Activated CD4-positive, alpha-beta T cell treated with anti-CD3 and anti-CD28 coated beads, Interleukin-10, Interleukin-2, amounts not matched to agents 100 ng/mL and 50 ng/mL, durations not matched to agents 16 hours and 8 hours (primary cell): ENCODE measurements at places on chromosomes 6 and 20.

DNA sequence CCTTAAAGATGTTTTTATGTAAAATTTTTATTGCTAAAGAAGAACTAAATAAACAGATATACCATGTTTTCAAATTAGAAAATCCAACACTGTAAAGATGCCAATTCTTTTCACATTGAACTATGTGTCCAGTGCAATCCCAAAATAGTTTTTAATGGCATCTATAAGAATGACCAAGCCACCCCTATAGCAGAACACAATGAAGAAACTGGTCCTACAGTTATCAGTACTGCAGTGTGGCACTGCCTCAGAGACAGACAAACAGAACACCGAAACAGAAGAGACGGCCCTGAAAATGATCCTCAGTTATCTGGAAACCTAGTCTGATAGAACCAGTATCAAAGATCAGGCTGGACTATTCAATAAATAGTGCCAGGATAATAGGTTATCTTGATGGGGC lies 41.9 kb downstream of the KIF13A start:
- no peak for DNase-seq

DNA sequence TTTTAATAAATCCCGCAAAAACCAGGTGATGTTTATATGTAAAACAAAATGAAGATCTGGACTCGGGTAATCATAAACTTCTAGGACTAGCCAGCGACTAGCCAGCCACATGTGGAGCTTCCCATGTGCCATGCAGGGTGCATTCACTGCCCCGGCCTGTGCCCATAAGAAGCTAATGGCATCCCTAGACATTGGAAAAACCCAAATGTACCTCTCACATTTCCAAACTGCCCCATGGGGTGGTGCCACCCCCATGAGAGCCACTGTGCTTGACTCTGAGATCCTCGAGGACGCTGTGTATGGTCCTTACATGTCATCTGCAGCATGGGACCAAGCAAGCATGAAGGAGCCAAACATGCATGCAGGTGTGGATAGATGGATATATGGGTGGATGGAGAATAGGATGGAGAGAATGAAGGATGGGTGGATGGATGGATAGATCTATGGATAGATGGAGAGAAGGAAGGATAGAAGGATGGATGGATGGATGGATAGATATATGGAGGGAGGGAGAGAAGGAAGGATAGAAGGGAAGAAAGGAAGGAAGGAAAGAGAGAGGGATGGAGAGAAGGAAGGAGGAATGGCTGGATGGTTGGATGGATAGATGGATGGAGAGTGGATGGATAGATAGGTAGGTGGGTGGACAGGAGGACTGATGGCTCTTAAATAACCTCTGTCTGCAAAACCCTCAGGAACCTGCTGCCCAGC lies 203.6 kb downstream of the CDH4 start:
- no peak for DNase-seq

DNA sequence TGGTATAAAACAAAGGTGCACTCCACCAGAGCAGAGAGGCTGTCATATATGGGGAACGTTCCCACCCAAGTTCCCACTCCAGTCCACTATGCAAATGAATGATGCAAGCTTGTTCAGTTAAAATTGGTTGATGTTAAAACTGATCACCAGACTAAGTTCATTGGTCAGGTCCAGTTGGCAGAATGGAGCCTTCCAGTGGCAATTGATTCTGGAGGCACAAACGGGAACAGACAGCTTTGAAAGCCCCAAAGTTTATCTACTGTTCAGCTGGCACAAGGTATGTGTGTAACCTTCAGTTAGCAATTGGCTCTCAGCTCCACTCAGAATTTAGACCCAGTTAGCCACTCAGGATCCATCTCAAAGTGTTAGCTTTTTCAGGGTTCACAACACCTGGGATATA lies 119.4 kb upstream of the CEP85L start:
- DNase-seq: no peak

DNA sequence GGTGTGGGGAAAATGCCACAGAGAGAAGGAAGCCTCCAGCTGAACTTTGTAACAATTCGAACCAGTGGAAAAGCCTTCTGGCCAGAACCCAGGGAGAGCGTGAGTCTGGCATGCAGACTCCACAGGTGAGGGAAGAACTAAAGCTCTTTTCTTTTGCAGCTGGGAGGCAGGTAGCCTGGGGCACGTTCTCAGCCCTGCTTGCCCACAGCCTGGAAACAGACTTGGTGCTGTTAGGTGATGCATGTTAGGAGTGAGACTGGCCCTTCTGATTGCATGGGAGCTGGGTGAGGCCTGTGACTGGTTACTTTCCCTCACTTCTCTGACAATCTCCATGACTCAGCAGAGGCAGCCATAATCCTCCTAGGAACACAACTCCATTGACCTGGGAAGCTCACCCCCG lies 34.2 kb downstream of the PROKR2 start:
- DNase-seq: no peak

DNA sequence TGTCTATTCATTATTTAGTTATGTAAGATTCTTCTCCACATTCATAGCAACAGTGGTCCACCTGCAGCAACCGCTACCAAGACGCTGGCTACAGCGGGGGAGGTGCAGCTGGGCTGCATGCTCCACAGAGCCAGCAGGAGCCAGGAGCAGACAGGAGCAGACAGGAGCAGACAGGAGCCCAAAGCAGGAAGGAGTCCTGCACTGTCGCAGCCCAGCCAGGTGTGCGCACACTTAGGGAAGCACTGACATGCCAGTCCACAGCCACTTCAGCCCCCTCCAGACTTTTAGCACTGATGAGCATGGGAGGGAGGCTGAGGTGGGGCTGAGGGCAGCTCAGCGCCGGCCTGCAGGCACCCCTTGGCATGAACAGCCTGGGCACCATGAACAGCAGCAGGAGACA lies 19.6 kb downstream of the KIF16B start:
- no peak for DNase-seq

- DNase-seq: no peak
These were observed 48.1 kb downstream of the PRL start for GRCh38 chr6:22248513-22249308.

DNA sequence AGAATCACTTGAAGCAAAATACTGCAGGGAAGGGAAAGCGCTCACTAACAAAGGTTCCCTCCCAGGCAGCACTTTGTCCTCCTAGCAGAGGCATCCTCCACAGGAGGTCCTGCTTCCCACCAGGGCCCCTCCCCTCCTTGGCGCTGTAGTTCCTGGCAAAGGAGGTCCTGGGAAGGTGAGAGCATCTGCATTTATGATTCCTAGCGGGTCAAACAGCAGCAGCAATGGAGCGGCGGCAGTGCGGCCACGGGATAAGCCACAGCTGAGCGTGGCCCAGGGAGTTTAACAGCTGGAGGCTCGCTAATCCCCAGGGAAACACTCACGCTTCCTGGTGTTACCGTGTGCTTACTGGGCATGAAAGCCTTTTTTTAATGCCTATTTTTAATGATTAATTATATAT lies 185.8 kb downstream of the TTLL2 start:
- DNase-seq: no peak

- DNase-seq: no peak
These were observed 36.9 kb downstream of the E2F3 start for GRCh38 chr6:20438462-20439070.

GRCh38 chr6:70398783-70399728 lies 14.3 kb upstream of the FAM135A start:
- no peak for DNase-seq

DNA sequence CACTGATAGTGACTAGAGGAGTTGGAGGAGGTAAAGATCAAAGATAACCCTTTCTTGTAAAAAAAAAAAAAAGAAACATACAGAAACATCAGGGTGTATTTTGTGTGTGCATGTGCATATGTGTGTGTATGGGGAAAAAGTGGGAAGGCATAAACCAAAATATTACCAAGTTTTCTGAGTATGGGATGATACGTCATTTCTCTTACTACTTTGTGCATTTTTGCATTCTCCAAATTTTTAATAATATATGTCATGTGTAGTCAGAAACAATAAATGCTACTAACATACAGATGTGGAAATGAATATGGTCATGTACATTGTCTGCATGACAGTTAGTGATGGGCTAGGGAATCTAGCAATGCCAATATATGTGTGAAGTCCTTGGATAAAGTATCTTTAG lies 161.1 kb downstream of the SASH1 start:
- no peak for DNase-seq

- no peak for DNase-seq
These were observed 23.3 kb upstream of the GTF3C6 start for GRCh38 chr6:110935171-110935570.

GRCh38 chr6:129871221-129871620 lies 10.1 kb upstream of the TMEM244 start:
- no peak for DNase-seq

GRCh38 chr6:84019842-84020211 lies 13.7 kb upstream of the MRAP2 start:
- DNase-seq: no peak

- DNase-seq: no peak
These were observed 48.4 kb upstream of the SLC35D3 start for GRCh38 chr6:136873748-136874147.

GRCh38 chr20:32045999-32046398 lies 6.0 kb upstream of the HCK start:
- no peak for DNase-seq

DNA sequence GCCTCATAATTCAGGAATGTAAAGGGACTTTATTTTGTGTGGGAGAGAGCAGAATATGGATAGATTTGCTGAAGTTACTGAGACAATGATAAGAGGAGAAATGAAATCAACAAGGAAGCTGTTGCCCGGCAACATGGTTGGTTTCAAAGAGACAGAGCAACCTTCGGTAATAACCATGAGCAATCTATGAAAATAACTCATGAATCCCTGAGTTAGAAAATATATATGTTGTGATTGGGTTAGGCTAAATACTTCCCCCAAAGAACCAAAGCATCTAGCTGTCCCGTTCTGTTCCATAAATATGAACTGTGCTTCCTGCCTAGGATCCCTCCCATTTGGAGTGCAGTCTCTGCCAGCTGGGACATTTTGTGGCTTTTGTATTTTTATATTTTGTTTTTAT lies 23.1 kb downstream of the SERPINB1 start:
- no peak for DNase-seq

DNA sequence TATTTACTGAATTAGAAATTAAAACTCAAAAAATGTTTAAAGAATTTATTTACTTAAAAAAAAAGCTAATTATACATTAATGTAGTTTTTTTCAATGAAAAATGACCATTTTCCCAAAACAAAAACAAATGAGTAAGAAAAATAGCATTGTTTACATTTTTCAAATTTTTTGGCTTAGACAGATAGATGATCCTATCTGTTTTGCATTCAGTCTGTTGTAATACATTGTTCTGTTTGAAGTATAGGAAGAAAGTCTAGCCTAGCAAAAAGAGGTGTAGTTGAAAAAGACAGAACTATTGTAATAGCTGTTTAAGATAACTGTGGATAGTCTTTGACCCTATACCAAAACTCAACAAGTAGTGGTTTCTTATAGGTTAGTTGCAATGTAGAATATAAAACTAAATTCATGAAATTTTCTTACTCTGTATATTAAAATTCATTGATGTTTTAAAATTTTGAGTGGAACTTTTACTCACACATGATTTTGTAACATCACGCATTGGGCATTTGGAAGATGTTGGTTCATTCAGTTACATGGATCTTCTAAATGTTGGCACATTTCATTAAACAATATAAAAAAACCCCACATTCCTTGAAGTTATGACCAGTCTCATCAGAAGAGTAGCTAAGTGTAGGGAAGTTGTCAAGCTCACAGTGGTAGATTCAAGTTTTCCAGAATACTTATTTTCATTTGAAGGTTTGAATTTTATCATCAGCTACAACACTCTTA lies 62.0 kb downstream of the KCNS1 start:
- DNase-seq: no peak

DNA sequence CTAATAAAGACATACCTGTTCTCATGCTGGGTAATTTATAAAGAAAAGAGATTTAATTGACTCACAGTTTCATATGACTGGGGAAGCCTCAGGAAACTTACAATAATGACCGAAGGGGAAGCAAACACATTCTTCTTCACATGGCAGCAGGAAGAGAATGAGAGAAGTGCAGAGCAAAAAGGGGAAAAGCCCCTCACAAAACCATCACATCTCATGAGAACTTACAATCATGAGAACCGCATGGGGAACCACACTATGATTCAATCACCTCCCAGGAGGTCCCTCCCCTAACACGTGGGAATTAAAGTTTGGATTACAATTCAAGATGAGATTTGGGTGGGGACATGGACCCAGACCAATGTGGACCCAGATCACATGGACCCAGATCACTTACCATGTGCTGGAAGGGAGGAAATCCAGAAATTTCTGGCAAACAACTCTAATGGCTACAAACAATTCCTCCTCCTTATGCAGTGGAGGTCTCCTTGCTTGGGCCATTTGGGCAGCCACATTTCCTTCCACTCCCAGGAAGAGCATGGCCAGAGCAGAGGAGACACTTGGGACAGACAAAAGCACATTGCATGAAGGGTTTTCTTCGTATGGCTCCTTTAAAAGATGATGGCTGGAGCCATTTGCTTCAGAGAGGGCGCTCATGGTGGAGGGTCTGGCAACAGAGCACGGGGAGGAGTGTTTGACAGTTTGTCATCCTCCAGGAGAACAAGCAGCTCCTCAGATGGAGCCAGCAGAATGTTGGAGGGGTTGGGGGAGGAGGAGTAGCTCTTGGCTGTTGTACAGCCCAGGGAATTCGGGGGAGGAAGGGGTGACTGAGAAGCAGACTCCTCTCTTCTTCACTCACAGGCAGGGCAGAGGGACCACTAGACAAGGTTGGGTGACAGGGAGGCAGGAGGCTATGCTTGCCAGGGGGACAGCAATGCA lies 30.4 kb downstream of the SERPINB9 start:
- no peak for DNase-seq

GRCh38 chr6:136823128-136823660 lies 802 bp downstream of the PEX7 start:
- DNase-seq: no peak

DNA sequence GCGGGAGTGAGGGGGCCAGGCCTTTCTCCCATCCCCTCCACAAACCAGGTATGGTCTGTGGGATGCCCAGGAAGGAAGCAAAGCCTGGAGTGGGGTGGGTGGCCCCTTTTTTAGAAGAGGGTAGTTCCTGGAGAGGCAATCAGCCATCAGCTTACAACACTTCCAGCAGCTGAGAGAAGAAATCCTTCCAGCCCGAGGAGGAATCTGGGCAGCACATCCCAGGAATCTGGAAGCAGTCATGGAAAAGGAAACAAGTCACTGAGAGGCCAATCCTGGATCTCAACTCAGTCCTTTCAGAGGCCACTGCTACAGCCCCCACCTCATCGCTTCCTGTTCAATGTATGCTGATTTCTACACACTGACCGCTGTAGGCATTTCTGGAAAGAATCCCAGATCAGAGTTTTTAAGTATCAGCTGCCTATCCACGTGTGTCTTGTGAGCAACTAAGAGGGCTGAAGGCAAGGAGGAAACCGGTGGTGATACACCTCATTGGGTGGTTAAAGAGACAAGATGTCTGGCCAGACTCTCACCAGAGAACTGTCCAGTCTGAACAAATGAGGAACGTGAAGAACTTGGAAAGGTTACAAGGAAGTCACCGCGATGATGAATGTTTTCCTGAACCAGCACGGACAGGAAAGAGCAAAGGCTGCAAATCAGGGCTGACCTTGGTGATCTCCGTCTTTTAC lies 92.9 kb upstream of the SHLD1 start:
- DNase-seq: no peak

DNA sequence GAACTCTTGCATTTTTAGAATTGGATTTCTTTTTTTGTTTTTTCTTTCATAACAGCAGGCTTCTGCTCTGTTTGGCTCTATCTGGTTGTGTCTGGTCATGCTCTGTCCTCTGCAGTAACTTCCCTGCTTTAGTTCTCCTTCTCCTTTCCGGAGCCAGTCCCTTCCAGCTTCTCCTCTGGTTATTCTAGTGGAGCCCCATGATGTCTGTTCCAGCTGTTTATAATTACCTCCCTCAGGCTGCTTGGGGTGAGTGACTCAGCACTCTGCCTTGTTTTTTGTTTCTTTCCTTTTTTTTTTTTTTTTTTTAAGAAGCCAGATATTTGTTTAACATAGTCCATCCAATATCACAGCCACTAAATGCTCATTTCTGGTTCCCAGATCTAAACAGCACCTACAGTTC lies 409.6 kb downstream of the MAFB start:
- DNase-seq: no peak
